ENCODE measurements at places on chromosomes 2 and 18. TPM values are rescaled to one million over a fixed set of nuclear protein-coding genes. Genes with fewer than 3 reads are reported as not detected.

DNA sequence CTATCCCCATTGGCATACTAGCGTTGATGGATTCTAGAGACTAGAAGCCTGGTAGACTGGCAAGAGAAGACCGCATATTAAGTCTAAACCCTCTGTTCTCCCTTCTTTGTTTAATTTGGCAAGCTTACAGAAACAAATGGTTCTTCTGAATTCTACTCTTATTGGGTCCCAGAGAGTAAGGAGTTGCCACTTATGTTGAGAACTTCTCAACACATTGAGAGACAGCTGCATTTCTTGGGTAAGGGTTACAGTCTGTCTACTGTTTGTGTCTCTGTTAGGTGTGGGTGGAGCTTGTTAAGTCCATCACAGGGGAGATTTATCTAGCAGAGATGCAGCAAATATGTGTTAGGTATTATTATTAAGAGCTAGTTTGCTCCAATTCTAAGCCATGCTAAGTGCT, 435.8 kb upstream of the MEIS1 start:
- no peaks in the 10 kb centered on the region for H3K36me3 ChIP-seq
- no peak overlapping the region for H3K4me3 ChIP-seq
- no peak overlapping the region for H3K27ac ChIP-seq
- DNase-seq: no peak

DNA sequence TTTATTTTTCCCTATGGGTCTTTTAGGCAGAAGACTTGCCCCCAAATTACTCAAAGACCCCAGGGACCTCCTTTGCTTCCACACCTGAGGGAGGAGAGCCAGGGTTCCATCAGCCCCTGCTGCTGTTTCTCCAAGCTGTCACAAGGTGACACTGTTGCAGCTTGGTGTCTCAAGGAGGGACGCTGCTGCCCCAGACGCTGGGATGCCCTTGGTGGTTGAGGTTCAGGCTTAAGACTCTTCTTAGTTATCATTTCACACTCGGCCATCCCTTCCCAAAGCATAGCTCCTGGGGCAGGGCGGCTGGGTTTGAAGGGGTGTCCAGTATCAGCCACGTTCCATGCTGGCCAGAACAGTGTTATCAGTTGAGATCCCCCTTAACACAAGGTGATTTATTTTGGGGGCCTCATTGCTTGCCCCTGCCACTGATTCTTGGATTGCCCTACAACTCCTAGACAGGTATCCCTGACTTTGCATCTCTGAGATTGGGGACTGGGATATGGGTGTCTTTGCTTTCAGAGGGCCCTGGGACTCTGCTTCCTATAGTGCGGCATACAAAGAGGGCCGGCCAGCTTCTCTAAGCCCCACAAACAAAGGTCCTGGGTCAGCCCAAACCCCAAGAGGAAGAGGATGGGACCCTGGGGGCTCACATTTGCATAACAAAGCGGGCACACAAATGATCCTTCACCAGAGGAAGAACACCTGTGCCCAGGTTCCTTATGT, 22.7 kb downstream of the GPR55 start:
- H3K36me3 ChIP-seq: no peaks in the 10 kb centered on the region
- no peaks in the 10 kb centered on the region for H3K4me1 ChIP-seq
- no peak overlapping the region for H3K4me3 ChIP-seq
- no peak overlapping the region for H3K27ac ChIP-seq
- no peaks in the 10 kb centered on the region for H3K27me3 ChIP-seq
- peak; percentile 56 for DNase-seq

GRCh38 chr2:236195726-236196125, 27.5 kb upstream of the GBX2 start:
- no peak for DNase-seq
- H3K27me3 ChIP-seq: no peaks in the 10 kb centered on the region
- no peak overlapping the region for H3K27ac ChIP-seq
- H3K4me1 ChIP-seq: no peaks in the 10 kb centered on the region

GRCh38 chr2:30185178-30185577, 38.4 kb downstream of the YPEL5 start:
- DNase-seq: no peak
- H3K4me1 ChIP-seq: no peaks in the 10 kb centered on the region
- no peak overlapping the region for H3K27ac ChIP-seq
- no peak overlapping the region for H3K4me3 ChIP-seq
- H3K27me3 ChIP-seq: no peaks in the 10 kb centered on the region

GRCh38 chr18:25713103-25713502, 361.1 kb upstream of the ZNF521 start:
- no peak overlapping the region for H3K4me3 ChIP-seq
- H3K27ac ChIP-seq: no peak overlapping the region
- H3K27me3 ChIP-seq: no peaks in the 10 kb centered on the region
- H3K36me3 ChIP-seq: no peaks in the 10 kb centered on the region
- H3K4me1 ChIP-seq: no peaks in the 10 kb centered on the region

- no peak for DNase-seq
- H3K27me3 ChIP-seq: no peaks in the 10 kb centered on the region
- no peaks in the 10 kb centered on the region for H3K4me1 ChIP-seq
- no peaks in the 10 kb centered on the region for H3K36me3 ChIP-seq
- H3K4me3 ChIP-seq: no peak overlapping the region
- no peak overlapping the region for H3K27ac ChIP-seq
Observed at GRCh38 chr2:232882505-232883115, 12.5 kb downstream of the SNORC start.

- H3K27ac ChIP-seq: no peak overlapping the region
- H3K4me3 ChIP-seq: no peak overlapping the region
- no peak for DNase-seq
Observed at GRCh38 chr2:183495589-183496267, 371.5 kb downstream of the NUP35 start.

DNA sequence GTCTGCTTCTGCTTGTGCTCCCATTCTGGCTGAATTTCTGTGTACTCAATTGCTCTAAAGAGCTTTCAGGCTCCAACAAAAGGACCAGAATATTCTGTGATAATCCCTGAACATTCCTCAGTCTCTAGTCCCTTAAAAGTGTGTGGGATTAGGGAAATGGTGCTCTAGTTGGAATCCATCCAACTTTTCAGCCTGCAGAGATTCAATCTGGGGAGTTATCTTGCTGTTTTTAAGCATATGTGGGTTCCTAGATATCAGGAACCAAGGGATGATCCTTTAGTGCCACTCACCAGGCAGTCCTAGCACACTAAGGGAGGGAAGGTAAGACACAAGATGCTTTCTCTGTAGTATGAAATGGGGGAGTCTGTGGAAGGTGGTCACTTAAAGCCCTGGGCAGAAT, 140.3 kb upstream of the SLC1A4 start:
- H3K36me3 ChIP-seq: no peaks in the 10 kb centered on the region
- H3K27me3 ChIP-seq: no peaks in the 10 kb centered on the region
- H3K27ac ChIP-seq: no peak overlapping the region
- peaks cover 4% of the 10 kb centered on the region for H3K4me1 ChIP-seq

GRCh38 chr2:221203125-221203524, 369.0 kb downstream of the EPHA4 start:
- no peaks in the 10 kb centered on the region for H3K27me3 ChIP-seq
- no peaks in the 10 kb centered on the region for H3K36me3 ChIP-seq
- DNase-seq: no peak

DNA sequence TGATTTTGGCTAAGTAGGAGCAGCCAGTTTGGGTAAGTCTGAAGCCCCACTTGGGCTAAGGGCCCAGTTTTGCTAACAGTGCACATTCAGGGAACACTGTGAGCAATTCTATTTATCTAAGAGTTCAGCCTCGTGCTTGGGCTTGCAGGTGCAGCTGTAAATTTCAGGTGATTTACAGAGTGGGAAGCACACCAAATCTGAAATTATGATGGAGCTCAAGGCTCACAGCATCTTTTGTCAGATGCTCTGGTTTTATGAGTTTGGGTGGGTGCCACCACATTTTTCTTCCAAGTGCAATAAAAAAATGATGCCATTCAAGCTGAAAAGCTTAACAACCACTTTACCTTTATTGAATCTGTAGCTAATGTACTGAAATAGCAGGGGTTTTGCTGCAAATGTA, 671.2 kb downstream of the LRRTM4 start:
- no peak overlapping the region for H3K27ac ChIP-seq
- no peak for DNase-seq
- H3K27me3 ChIP-seq: no peaks in the 10 kb centered on the region
- no peak overlapping the region for H3K4me3 ChIP-seq

DNA sequence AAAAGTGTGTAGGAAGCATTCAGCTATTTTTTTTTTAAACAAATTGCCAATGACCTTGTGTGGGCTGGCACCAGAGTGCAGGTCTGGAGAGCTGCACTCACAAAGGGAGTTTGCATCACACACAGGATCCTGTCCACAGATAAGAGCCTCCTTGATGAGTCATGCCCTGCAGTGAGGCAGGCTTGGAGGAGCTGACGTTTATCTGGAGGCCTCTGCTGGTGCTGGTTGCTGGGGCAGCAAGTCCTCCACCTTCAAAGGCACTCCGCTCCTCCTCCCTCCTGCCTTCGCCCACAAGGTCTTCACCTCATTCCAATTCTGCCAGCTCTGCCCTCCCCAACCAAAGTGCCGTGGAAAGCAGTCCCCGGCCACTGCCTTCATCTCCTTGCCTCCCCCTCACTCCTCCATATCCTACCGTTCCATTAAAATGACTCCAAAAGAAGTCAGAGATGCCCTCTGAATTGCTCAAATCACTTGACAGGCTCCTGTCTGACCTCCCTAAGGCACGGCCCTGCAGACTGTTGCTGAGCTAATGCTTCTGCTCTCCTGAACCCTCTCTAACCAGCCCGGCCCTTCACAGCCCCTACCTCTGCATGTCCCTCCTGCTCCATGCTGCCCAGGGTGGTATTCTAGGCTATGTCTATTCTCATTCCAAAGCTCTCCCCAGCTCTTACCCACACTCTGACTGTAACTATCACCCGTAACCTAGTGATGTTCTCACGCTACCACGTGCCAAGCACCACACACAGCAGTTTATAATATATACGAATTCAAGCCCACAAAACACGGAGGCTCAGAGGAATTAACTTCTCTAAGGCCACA, 30.9 kb downstream of the LONRF2 start:
- no peak overlapping the region for H3K4me3 ChIP-seq
- H3K4me1 ChIP-seq: no peaks in the 10 kb centered on the region
- no peak overlapping the region for H3K27ac ChIP-seq
- H3K36me3 ChIP-seq: no peaks in the 10 kb centered on the region

GRCh38 chr18:24488824-24489493, 28.5 kb downstream of the HRH4 start:
- H3K4me3 ChIP-seq: no peak overlapping the region
- no peak for DNase-seq
- H3K27me3 ChIP-seq: no peaks in the 10 kb centered on the region

The ODC1 gene
- total RNA-seq: 45.8 TPM

The GEN1 gene
- 30.0 TPM for total RNA-seq

The VSNL1 gene
- total RNA-seq: 7.4 TPM

The HOXD1 gene
- 4.0 TPM for total RNA-seq

The EPB41L3 gene
- total RNA-seq: 78.0 TPM

The KCNIP3 gene
- total RNA-seq: 1.5 TPM

The ASXL3 gene
- 0.59 TPM for total RNA-seq

The RTN4 gene
- total RNA-seq: 199 TPM

Measured in colonic mucosa (tissue), 4 donors.